ENCODE measurements at places on chromosomes 6 and 20.

DNA sequence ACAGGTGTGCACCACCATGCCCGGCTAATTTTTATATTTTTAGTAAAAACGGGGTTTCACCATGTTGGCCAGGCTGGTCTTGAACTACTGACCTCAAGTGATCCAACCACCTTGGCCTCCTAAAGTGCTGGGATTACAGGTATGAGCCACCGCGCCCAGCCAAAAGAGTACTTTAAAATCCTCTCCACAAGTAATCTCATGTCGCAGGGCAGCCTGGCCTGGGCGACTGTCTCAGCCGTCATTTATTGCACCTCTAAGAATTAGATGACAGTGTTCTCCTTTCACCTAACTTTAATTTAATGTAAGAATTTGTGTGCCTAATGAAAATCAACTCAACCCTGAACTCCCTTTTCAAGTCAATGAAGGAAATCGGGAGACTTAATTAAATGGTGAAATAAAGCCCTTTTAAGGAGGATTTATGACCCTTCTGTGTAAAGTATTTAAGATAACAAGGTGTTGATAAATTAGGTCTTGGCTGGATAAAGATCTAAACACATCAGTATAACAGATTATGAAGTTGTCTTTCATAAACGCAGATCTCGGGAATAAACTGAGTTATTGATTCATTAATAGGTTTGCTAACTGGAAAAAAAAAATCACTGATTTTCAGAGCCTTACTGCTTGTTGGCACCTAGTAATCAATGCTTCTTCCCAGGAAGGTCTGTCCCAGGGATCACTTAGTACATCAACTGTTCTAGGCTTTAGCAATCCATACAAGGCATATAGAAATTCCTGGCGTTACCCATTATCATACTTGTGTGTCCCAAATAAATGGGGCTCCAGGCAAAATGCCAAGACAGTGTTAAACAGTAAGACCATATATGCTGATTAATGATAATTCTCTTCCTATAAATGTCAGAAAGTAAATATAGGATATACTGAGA is 209.3 kb downstream of the GMDS start:
- DNase-seq: no peak

- no peak for DNase-seq
These were observed 331.8 kb downstream of the RIMS1 start for GRCh38 chr6:72218125-72218524.

DNA sequence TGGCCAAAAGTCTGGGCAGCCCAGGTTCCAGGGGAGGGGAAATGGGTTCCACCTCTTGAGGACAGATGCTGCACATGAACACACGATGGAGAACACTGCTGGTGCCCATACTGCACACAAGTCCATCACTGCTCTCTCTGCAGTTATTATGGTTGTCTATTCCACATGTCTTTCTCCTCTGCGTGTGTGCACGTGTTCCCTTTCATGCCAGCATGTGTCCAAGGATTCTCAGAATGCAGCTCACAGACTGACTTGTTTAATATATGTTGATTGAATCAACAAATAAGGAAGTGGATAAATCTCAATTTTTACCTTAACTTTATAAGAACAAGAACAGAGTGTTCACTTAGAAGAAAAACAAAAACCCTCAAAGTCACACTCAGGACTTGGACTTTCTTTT is 158.9 kb downstream of the FNDC1 start:
- no peak for DNase-seq

DNA sequence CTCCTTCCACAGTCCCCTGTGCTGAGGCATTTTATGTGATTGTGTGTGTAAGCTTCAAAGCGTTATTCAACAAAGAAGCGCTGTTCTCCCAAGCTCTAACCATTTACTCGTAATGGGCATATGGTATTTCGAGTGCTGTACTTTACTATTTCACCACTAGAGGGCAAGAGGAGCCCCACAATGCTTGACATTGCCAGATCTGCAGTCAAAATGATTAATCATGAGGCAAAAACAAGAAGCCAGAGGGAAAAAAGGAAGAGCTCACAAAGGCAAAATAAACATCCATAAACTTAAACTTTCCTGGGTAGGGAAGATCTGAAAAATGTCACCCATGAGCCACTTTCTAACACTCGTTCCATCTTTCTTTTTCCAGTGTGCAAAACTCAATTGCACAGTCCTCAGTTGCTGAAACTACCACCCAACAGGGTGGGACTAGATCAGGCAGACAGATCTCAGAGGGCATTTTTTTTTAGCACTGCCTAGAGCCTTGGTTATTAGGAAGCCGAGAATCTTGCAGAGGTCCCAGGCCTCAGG is 215.0 kb upstream of the PLCB4 start:
- DNase-seq: peak; percentile 21

- DNase-seq: no peak
These were observed 157.5 kb upstream of the PMEPA1 start for GRCh38 chr20:57867181-57867803.

DNA sequence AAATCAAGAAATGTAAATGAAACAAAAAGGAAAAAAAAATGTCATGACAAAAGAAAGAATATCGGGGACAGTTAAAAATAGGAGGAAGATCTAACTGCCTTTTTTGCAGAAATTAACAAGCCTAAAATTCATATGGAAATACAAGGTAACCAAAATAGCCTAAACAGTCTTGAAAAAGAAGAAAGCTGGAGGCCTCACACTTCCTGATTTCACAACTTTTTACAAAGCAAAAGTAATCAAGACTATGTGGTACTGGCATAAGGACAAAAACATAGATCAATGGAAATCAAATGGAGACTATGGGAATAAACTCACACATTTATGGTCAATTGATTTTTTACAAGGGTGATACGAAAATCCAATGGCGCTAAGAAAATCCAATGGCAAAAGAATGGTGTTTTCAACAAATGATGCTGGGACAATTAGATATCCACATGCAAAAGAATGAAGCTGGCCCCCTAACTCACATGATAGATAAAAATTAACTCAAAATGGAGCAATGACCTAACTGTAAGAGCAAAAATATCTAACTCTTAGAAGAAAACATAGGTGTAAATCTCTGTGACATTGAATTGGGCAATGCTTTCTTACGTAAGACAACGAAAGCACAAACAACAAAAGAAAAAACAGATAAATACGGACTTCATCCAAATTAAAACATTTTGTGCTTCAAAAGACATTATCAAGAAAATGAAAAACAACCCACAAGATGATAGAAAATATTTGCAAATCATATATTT is 24.5 kb downstream of the MAP3K5 start:
- no peak for DNase-seq

DNA sequence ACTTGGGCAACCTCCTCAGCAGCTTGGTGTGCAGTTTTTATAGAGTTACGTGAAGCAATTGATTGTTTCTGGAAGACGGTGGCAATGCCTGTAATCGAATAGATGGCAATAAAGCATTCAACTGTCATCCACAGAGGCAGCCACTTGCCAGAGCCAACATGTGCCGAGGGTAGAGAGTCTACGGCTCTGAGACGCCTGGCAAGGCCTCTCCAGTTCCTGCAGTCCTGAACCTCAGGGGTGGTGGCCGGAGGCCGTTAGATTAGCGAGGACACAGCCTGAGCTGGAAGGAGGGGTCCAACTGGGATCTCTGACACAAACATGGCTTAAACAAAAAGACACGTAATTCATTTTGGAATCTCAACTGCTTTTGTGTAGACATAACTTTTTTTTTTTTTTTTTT is 775 bp upstream of the TTLL2 start:
- no peak for DNase-seq

GRCh38 chr6:91482498-91482897 is 895.6 kb upstream of the MAP3K7 start:
- DNase-seq: no peak

GRCh38 chr20:52785679-52786078 is 186.5 kb upstream of the TSHZ2 start:
- DNase-seq: no peak

DNA sequence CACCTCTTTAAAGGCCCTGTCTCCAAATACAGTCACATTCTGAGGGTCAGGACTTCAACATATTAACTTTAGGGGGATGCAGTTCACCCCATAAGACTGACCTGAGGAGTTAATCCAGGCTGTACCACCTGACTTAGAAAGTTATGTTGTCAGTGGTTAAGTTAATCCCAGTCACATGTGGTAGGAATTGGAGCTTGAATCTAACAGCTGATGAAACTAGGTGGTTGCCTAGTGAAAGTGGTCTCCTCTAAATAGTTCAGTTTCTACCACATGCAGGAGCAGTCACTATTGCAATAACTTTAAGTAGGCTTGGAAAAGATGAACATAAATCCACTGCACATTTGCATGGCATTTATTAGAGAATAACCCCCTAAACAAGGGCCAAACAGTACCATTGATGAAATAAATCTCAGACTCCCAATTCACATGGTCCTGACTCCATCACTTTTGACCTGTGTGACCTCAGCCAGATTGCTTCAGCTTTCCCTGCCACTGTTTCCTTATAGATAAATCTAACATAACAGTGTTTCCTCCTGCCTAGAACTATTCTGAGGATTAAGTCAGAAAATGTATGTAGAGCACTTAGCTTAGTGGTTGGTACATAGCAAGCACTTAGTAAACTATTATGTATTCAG is 20.1 kb downstream of the SAMD5 start:
- DNase-seq: no peak

GRCh38 chr6:168607272-168608112 is 166.5 kb downstream of the SMOC2 start:
- DNase-seq: no peak

GRCh38 chr6:43831191-43831590 is 61.2 kb downstream of the VEGFA start:
- DNase-seq: no peak

GRCh38 chr6:3455147-3455568 is 1.7 kb downstream of the SLC22A23 start:
- no peak for DNase-seq

DNA sequence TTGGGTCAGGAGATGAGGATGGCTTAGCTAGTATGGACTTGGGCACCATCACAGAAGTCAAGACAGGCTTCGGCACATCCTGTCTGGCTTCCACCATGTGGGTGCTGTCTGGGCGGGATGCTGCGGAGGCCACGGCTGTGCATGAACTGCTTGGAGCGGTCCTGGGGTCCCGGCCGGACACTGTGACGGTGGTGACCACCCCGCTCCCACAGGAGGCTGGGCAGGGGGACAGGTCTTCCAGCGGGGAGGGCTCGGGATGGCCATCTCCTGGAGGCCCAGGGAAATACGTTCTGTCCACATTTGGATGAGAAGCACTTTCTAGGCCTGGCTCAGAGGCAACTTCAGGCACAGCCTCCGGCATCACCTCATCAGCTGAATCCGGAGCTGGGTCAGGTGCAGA is 32.1 kb upstream of the TCFL5 start:
- no peak for DNase-seq

DNA sequence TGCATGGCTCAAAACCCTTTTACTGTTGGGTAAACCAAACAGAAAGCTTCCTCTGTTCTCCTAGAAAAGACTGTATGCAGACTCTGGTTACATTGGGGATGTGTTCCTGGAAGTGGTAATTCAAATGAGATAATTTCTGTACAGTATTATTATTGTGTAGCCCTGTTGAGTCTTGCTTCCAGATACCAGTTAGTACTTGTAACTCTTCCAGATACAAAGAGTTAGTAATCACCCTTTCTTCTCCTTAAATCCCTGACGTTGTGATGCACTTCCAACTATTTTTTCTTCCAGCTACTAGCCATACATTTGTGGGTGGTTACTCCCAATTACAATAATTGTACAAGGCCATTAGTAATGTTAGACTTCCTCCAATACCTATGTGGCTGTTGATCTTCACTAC is 42.3 kb upstream of the GRIK2 start:
- DNase-seq: no peak

DNA sequence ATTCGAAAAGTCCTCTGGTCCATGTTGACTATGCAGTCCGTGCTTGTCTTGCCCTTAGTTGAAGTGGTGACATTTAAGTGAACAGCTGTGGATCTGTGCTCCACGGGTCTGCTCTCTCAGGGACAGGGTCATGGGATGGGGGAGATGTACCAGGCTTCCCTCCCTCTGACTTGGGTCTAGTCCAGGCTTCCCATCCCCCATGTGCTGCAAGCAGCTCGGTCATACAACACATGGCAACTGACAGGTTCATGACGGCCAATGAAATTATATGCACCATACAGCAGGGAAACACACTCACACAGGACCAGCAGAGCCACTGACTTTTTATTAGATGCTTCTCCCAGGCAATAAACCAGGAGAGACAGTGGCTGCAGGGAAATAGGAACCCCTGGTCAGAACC is 201.4 kb downstream of the PTPRT start:
- no peak for DNase-seq

GRCh38 chr6:133893946-133894345 is 5.0 kb downstream of the TCF21 start:
- DNase-seq: no peak

- DNase-seq: no peak
These were observed 1279.5 kb upstream of the CITED2 start for GRCh38 chr6:140653972-140654371.

DNA sequence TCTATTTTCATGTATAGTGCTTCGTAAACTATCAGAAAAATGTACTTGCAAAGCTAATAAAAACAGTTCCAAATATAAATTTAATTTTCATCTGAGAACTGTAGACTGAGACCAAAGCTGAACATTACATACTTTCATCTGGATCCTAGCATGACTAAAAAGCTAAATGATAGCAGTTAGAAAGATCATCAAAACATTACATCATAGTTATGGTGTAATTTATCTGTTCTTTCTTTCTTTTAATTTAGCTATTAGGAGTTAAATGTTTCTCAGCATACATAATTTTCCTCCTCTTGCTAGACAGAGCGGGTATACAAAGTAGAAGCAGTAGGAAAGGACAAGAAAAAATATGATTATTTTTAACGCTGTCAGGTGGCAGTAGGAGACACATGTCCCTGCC is 164.2 kb upstream of the THEMIS start:
- DNase-seq: no peak

- no peak for DNase-seq
These were observed 53.0 kb upstream of the GPR6 start for GRCh38 chr6:109925075-109925474.

DNA sequence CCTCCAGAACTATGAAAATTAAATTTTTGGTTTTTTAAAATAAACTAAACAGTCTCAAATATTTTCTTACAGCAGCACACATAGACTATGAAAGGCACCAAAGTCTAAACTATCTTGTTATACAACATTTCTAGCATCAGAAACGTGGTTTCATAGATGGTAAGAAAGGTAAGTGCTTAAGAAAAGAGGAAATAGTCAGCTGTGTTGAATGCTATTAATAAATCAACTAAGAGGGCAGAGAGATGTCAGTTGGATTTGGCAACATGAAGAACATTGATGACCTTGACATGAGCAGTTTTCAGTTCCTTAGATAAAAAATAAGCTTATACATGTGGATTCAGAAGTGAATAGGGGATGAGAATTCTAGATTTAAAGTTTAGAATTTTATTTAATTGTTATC is 113.6 kb downstream of the RFX6 start:
- DNase-seq: no peak

GRCh38 chr6:89045011-89045387 is 35.6 kb upstream of the PNRC1 start:
- no peak for DNase-seq
